ENCODE measurements at places on chromosomes 2 and 18.

- no peak for DNase-seq
Observed at GRCh38 chr2:51084750-51085149, 52.8 kb upstream of the NRXN1 start.

DNA sequence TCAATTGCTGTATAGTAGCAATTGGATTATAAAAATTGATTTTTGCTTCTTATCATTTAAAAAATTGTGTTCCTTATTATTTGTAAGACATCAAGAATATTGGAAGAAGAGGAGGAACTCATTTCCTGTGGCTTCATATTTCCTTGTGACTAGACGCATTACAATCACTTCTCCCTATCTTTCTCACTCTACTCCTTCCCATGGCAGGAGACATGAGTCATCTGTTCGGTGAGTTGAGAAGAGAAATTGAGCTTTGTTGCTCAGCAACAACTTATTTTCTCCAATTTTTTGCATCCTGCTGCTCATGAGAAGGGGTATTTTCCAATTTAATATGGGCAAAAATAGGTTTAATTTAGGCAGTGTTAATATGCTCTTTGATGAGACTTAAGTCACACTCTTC is 1783.9 kb downstream of the SUCLG1 start:
- no peak for DNase-seq

GRCh38 chr2:233173115-233173514 is 78.4 kb upstream of the ATG16L1 start:
- no peak for DNase-seq

- DNase-seq = peak; percentile 55
Observed at GRCh38 chr2:43184339-43184895, 42.0 kb downstream of the ZFP36L2 start.

DNA sequence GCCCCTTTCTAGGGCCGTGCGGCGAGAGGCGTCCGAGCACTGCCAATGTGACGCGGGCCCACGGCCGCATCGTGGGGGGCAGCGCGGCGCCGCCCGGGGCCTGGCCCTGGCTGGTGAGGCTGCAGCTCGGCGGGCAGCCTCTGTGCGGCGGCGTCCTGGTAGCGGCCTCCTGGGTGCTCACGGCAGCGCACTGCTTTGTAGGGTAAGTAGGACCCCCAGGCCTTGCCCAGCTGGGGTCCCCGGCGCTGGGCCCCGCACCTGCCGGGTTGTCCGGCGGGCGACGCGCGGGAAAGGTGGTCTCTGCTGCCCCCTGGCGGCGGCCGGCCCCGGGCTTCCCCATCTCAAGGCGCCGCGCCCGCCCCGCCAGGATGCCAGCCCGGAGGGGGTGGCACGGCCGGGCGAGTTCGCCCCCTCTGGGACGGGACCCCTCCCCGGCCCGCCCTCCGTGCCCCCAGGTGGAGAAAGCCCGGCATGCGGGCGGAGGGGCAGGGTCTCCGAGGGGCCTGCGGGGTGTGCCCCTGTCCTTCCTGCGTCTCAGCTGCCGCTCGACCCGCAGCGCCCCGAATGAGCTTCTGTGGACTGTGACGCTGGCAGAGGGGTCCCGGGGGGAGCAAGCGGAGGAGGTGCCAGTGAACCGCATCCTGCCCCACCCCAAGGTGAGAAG is 1.9 kb downstream of the PRSS56 start:
- DNase-seq = no peak

- no peak for DNase-seq
Observed at GRCh38 chr2:35410431-35411061, 945.0 kb upstream of the CRIM1 start.

DNA sequence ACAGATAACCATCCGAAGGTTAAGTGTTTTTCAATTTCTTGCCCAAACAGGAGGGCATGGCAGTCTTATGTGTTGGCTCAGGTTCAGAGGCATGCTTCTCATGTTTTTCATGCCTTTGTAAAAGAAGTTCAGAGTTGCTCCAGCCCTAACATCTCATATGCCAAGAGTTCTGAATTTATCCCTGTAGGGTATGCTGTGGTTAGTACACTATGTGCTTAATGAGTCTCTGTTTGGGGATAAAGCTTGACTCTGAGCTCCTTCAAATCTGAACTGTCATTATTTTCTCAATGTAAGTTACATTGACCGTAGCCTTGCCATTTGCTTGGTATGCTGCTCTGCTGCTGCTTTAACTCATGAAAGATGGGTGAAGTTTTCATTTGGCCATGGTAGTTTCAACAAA is 67.9 kb upstream of the PNPT1 start:
- peak; percentile 59 for DNase-seq

- peak; percentile 1 for DNase-seq
Observed at GRCh38 chr2:129178356-129178755, 801.1 kb upstream of the RAB6C start.

DNA sequence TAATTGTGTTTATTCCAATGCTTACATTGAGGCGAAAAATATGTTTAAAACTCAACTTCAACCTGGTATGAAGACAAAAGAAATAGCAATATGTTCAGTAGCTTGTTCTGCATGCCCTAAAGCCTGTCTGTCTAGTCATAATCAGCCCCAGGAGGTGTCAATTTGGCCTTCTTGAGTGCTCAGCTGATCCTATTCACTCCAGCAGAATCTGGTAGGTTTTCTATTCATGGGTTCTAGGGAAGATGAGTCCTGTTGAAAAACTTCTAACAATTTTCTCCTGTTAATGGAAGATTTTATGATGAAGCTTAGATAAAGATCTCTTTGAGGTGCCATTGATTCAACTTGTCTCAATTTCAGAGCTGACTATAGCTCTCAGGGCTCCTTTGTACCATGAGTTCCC is 402.0 kb upstream of the UBE2E3 start:
- no peak for DNase-seq
